ENCODE measurements at places on chromosomes 1 and 21.

DNA sequence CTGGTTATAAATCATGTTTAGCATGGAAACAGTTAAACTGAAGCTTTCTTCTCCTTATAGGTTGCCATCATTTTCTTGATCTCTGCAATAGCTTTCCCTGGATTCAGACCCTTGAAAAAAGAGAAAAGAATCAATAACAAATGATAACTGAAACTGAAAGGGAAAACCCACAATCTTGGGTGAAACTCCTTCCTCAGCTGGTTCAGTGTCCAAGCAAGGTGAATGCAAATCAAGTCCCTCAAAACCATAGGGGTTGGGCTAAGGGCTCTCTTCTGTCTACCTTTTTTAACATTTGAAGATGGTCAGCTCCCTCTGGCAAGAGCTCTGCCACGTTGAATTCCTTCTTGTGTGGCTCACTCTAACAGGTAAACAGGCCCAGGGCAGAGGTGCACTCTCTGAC lies 7.1 kb upstream of the ATP13A2 start:
- no peak for DNase-seq

DNA sequence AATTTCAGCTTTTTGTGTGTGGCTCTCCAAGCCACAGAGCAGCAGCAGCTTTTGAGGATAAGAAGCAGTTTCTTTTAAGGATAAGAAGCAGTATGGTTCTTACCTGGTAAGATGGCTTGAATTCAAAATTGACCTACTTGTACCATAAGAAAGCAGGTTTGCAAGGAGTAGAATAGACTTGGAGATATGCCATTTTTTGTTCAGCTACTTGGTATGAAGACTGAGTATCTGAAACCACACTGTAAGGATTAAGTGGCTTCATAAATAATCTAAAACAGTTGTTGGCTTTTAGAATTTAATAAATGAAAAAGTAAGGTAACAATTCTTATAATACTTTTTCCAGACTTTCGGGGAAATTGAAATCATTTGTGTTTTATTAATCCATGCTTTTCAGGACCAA lies 74.2 kb downstream of the ATF6 start:
- DNase-seq, result no peak

- DNase-seq, result no peak
These were observed 258.2 kb upstream of the C1orf105 start for GRCh38 chr1:172162236-172162635.

DNA sequence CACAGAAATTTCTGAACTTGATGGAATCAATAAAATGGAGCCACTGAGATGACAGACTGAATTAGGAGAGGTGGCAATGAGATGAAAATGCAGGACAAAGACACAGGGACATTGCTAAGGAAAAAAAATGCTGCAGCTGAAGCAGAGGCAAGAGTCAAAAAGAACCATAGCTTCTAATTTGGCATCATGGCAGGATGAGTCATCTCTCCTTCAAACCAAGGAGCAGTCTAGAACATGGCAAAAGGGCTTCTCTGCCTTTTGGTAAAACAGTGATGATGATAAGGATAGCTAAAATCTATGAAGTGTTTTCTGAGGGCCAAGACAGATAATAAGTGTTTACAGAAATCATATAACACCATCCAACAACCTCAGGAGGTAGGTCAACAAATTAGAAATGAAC lies 16.8 kb downstream of the SLC19A2 start:
- no peak for DNase-seq

DNA sequence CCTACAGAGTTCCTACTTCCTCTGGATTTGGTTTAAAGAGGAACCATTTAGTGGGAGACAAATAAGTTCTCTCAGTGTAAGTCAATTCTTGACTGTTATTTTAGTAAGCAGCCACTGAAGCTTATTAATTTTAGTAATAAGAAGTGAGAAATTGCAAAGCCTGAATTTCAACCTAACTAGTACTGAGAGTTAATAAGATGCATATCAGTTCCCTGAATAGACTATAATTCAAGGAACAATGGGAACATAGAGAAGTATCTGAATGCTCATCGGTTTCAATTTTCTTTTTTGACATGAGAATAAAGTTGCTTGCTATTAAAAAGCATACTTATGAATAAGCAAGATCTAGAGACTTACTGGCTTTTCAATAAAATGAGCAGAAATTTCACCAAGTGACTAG lies 8.0 kb upstream of the PPT1 start:
- DNase-seq, result no peak

GRCh38 chr21:37253991-37254390 lies 13.1 kb downstream of the VPS26C start:
- DNase-seq, result no peak

DNA sequence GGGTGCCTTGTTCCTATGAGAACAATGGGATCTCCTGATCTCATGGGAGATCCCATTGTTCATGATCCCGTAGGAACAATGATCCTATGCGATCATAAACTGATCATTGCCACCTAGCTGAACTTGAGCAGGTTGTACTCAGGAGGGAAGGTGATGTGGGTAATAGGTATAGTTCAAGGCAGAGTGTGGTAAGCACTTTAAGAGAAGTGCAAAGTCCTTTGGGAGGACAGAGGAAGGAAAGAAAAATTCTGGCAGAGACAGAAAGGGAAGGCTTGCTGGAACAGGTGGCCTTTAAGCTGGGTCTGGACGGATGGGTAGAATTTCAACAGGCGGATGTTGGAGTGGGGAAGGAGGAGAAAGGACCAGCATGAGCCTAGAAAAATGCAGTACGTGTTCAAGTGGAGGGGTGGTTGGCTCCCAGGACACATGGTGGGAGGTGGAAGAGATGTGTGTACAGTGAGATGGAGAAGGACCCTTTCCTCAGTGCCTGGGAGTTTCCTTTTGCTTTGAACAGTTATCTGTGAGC lies 22.3 kb downstream of the GREM2 start:
- no peak for DNase-seq

DNA sequence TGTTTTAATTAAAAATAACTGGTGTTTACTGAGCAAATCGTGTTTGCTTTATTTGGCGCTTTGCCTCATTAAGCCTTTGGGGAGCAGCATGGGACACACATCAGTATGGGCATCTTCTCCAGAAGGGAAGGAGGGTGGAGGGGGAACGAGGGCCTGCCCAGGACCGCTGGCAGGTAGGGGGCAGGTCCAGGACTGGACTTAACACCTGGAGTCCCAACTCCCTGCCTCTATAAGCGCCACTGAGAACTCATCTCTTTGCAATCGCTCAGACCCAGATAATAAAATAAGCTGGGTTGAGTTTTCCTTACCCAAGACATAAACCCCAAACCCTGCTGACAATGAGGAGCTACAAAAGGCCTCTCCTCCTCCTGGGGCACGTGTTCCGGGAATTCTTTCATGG lies 15.1 kb downstream of the ABCG1 start:
- no peak for DNase-seq

DNA sequence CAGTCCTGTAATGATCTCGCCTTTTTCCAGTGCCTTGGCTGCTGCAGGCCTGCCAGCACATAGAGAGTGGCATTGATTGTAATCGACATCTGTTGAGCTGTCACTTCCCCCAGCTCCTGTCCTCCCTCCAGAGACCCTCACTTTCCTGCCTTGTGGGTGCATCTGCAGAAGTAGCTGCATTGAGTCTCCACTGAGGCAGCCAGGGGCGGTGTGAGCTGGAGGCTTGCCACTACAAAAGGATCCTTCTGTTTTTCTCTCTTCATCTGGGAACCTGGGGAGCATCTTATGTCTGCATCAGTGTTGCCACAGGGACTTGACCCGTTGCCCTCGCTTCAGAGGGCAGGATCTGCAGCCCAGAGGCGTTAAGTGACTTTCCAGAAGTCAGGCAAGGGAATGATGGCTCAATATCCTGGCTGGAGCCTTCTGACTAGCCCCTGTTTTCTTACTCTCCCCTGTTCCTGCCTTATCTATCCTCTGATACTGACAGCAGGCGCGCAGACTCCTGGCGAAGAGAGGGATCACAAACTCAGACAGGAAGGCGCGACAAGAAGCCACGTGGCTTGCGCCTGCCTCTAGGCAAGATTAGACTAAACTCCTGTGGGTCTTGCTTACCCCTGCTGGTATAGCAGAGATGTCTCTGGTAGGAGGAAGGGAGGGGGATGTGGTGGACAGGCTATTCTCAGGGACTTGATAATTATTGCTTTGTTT lies 13.3 kb upstream of the FMOD start:
- peak; percentile 78 for DNase-seq

GRCh38 chr1:7960165-7960564 lies 1.3 kb upstream of the PARK7 start:
- DNase-seq, result no peak

- DNase-seq, result no peak
These were observed 319.4 kb upstream of the ST6GALNAC5 start for GRCh38 chr1:76547916-76548315.

GRCh38 chr1:3240524-3241235 lies 171.7 kb downstream of the PRDM16 start:
- no peak for DNase-seq

GRCh38 chr1:59750328-59751003 lies 64.3 kb upstream of the HOOK1 start:
- no peak for DNase-seq

- DNase-seq, result no peak
These were observed 8.9 kb downstream of the RBM15 start for GRCh38 chr1:110348050-110348449.

GRCh38 chr1:12617901-12618660 lies at the start of gene DHRS3:
TSS of gene DHRS3 (minus strand) at chr1:12618210. CDS start at chr1:12617348, 862 bp downstream.
- DNase-seq, result peak; percentile 82

GRCh38 chr1:36834586-36834985 lies 199.7 kb downstream of the GRIK3 start:
- no peak for DNase-seq

DNA sequence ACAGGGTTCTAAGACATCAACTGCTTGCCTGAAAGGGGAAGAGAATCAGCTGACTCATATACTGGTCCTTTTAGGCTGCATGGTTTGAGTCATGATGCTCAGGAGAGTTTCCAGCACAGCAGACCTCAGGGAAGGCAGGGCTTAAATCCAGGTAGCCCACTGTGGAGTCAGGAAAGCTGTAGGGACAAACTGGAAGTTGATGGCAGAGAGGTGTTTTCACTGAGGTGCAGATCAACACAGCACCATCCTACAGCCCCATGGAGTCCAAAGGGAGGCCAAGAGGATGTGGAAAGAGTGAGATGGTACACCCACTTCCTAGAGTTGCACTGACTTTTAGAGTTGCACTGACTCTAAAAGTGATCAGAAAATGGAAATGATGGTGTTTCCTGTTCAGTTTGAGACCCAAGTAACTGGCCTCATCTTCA lies 252.4 kb upstream of the DUSP10 start:
- no peak for DNase-seq

- DNase-seq, result no peak
These were observed 127.8 kb upstream of the ADAR start for GRCh38 chr1:154735804-154736168.

DNA sequence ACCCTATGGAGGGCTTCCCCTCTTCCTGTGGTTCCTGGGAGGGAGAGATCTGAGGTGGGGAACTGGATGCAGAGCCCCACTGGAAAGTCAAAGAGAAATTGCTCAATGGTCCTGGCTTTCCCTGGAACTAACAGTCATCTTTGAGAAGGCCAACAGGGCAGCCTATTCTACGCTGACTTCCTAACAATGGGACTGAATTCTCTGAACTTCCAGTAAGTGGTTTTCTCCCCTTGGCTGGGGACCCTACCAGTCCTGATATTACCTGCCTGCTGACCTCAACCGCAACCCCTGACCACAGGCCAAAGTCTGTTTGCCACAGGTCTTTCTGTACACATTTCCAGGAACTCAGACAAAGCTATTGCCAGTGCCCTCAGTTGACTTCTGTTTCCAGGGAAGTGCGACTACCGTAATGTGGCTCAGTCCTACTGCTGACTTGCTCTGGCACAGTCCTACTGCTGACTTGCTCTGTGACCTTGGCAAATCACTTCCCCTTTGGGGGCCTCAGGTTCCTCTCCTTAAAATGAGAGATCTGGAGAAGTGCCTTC lies 55.3 kb downstream of the C8B start:
- no peak for DNase-seq

DNA sequence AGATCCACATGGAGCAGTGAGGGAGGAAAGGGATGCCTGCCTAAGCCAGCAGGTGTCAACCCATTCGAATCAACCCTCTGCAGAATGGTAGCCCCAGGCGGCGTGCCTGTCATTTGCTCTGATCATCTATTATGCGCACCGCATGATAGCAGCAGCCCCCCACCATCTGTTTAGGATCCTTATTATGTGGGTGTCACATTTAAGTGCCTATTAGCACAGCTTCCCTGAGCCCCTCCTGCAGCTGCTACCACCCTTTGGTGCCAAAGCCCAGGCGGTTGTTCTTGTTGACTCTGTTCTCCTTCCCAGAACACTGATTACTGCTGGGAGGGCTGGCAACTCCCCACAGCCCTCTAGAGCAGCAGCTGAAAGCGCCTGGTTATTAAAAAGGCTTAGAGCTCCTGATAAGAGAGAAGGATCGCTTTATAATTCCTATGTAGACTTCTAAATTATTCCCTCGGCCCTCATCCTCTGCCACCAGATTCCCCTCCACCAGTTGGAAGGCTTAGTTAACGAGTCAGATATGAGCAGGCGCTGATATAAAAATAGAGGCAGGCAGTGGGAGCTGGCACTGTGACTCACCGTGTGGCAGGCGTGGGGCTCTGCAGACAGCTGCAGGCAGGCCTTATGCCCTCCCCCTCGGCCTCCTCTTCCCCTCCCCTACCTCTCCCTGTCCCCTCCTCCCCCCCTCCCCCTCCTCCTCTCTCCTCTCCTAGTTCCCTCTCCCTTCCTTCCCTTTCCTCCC lies 23.0 kb downstream of the ACTA1 start:
- peak; percentile 85 for DNase-seq

- no peak for DNase-seq
These were observed 230.9 kb downstream of the DUSP10 start for GRCh38 chr1:221510793-221511503.

GRCh38 chr1:244296447-244296846 lies 155.3 kb downstream of the ADSS2 start:
- DNase-seq, result no peak

- DNase-seq, result no peak
These were observed 138.8 kb downstream of the LRRC7 start for GRCh38 chr1:69706473-69706872.

- no peak for DNase-seq
These were observed 3.6 kb upstream of the RERE start for GRCh38 chr1:8821084-8821483.

GRCh38 chr1:29043274-29043965 lies 80.3 kb downstream of the TMEM200B start:
- DNase-seq, result peak; percentile 16

GRCh38 chr1:241715956-241716355 lies 63.9 kb downstream of the WDR64 start:
- no peak for DNase-seq

- peak; percentile 54 for DNase-seq
These were observed 1.5 kb downstream of the STYXL2 start for GRCh38 chr1:167095368-167095767.

GRCh38 chr1:164092603-164093353 lies 466.2 kb upstream of the PBX1 start:
- no peak for DNase-seq

DNA sequence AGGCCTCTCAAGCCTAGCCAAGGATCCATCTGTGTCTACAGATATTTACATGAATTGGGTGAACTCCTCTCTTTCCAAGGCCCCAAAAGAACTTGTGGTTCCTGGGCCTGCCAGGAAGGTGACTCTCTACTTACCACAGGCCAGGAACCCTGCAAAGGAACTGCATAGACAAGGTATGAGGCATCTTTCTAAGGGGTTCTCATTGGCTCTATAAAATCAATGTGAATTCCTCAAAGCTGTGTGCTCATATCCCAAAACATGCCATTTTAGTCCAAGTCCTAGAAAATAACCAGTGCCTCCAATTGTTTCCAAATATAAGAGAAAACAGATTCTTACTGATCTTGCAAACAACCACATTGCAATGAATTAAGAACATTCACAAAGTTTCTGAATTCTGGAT lies 39.9 kb upstream of the RGL1 start:
- no peak for DNase-seq

- no peak for DNase-seq
These were observed 4.7 kb upstream of the CDK18 start for GRCh38 chr1:205499789-205500188.

- no peak for DNase-seq
These were observed 42.2 kb downstream of the OLIG1 start for GRCh38 chr21:33112151-33112550.

Data from right cardiac atrium (tissue), 5 donors.